Activated CD8-positive, alpha-beta T cell treated with anti-CD3 and anti-CD28 coated beads for 36 hours (primary cell): ENCODE measurements at places on chromosomes 1 and 21. TPM values are rescaled to one million over a fixed set of nuclear protein-coding genes. Genes with fewer than 3 reads are reported as not detected.

The ADCY10 gene
- total RNA-seq: 0.05 TPM

GRCh38 chr1:181345146-181345545, 138.2 kb upstream of the CACNA1E start:
- peaks cover 9% of the 10 kb centered on the region for H3K4me1 ChIP-seq
- no peak for DNase-seq
- H3K27me3 ChIP-seq: no peaks in the 10 kb centered on the region
- no peaks in the 10 kb centered on the region for H3K36me3 ChIP-seq

The TEDDM1 gene
- total RNA-seq: not detected

The ANKRD35 gene
- 0.54 TPM for total RNA-seq

GRCh38 chr1:184919892-184920291, 54.4 kb downstream of the NIBAN1 start:
- DNase-seq: no peak
- H3K27me3 ChIP-seq: peaks cover 6% of the 10 kb centered on the region
- no peak overlapping the region for H3K4me3 ChIP-seq
- peaks cover 6% of the 10 kb centered on the region for H3K4me1 ChIP-seq
- no peaks in the 10 kb centered on the region for H3K36me3 ChIP-seq
